Skeletal muscle cell (primary cell): ENCODE measurements at places on chromosomes 16 and 17.

- DNase-seq, result no peak
Observed at GRCh38 chr17:62897706-62898105, 68.3 kb upstream of the TANC2 start.

GRCh38 chr17:49227436-49228261, 2.9 kb downstream of the PHOSPHO1 start:
- DNase-seq, result peak; percentile 5

GRCh38 chr17:50060951-50061712, 5.2 kb downstream of the ITGA3 start:
- peak; percentile 60 for DNase-seq

- no peak for DNase-seq
Observed at GRCh38 chr17:75390982-75391381, 14.5 kb downstream of the GRB2 start.

- DNase-seq, result no peak
Observed at GRCh38 chr17:5003214-5003867, 5.6 kb downstream of the KIF1C start.

GRCh38 chr16:12976936-12977335, 75.5 kb downstream of the SHISA9 start:
- DNase-seq, result no peak

DNA sequence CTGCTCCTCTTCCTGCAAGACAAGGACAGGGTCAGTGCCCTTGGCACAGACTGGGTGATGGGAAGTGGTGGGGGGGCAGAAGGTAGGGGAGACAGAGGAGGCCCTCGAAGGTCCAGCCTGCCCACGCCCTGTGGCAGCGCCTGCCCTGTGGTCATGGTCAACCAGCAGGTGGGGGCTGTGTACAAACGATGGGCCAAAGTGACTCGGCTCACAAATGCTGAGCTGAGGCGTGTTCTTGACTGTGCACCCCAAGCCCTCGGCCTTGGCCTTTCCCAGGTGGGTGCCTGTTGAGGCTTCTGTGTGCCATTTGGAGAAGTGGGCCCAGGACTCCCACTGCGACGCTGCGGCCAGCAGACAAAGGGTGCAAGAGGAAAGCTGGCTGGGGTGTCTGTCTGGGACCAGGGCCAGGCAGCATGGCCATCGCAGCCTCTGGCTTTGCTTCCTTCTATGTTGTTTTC, 22.6 kb downstream of the MXRA7 start:
- no peak for DNase-seq

DNA sequence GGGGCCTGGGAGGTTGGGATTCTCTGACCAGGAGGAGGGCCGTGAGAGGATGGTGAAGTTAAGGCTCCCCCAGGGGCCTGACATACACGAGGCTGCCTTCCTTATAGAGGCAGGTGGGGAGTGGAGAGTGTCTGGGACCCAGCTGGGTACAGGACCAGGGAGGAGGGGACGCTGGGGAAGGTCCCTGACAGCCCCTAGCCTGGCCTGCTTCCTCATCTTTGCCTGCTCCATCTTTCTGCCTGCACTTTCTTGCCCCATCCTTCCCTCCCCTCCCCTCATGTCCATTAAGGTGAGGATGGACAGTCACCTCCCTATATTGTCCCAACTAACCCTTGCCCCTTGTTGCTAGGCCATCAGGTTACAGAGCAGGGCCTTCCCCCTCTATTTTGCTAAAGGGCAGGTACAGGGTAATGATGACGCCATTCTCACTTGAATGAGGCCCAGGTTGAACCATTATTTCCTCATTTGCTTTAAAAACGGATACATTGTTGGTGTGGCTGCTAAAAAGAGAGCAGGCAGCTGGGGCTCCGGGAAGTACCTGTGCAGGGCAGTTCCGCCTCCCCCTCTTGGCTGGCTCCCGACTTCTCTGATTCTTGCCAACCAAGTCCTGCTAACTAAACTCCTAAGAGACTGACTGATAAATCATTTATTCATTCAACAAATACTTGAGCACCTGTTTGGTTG, 1.3 kb downstream of the C17orf99 start:
- DNase-seq, result no peak

- DNase-seq, result no peak
Observed at GRCh38 chr17:70655176-70655958, 486.0 kb downstream of the KCNJ2 start.

DNA sequence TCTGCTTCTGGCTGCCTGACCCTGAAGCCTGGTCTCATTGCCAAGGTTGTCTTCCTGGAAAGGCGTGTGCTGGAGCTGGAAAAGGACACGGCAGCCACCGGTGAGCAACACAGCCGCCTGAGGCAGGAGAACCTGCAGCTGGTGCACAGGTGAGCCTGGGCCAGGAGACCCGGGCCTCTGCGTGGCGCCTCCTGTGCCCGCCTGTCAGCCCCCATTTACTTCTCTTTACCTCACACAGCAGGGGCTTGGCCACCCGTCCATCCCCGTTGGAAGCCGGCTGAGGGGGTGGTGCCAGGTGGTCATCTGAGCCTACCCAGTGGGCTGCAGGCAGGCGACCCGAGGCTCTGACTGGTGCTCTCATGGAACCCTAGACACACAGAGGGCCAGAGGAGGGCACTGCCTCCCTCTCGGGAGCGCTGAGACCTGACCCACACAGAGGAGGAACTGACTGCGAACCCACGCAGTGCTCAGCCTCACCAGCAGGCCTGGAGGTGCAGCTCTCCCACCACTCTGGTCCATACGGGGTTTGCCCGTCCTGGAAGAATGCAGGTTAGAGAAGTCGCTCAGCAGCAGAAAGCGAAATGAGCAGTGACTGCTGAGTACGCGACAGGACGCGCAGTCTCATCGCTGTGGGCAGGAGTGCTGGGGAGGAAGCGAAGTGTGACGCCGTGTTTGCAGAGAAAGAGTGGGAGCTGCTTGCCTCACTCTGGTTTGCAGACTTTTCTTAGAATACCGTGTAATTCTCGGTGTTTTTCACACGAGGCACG, 21.9 kb upstream of the CAPN15 start:
- no peak for DNase-seq

DNA sequence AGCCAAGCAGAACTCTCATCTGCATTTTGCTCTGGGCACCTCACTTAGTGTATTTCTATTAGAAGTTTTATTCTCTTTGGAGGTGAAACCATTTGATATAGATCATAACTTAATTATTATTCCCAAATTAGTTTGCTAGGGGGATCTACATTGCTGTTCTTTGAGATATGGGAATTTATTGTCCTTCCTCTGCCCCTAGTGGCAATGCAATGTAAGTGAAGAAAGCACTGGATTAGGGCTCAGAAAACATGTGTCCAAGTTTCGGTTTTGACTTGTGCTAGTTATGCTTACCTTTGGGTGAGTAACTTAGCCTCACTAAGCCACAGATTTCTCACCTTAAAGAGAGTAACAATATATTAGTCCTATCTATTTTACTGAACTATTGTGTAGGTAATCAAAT, 2.9 kb downstream of the KRT39 start:
- no peak for DNase-seq

- DNase-seq, result peak; percentile 82
Observed at GRCh38 chr16:73019457-73020362, 28.2 kb downstream of the ZFHX3 start.

GRCh38 chr17:27807567-27808470, 7.5 kb upstream of the NOS2 start:
- DNase-seq, result no peak

DNA sequence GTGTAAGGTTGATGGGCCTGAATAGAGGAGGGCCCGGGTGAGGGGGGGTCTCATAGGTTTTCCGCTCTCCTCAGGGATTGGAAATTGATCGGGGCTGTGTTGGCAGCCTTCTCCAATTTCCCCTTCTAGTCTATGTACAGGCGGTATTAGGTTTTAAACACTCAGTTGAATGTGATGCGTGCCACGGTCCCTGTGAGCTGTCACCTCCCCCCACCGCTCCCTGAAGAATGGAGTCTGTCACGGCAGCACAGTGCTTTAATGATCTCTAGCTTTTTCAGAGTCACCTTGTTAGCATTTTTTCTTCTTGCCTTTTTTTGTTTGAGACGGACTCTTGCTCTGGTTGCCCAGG, 800 bp downstream of the COX4I1 start:
- DNase-seq, result no peak

DNA sequence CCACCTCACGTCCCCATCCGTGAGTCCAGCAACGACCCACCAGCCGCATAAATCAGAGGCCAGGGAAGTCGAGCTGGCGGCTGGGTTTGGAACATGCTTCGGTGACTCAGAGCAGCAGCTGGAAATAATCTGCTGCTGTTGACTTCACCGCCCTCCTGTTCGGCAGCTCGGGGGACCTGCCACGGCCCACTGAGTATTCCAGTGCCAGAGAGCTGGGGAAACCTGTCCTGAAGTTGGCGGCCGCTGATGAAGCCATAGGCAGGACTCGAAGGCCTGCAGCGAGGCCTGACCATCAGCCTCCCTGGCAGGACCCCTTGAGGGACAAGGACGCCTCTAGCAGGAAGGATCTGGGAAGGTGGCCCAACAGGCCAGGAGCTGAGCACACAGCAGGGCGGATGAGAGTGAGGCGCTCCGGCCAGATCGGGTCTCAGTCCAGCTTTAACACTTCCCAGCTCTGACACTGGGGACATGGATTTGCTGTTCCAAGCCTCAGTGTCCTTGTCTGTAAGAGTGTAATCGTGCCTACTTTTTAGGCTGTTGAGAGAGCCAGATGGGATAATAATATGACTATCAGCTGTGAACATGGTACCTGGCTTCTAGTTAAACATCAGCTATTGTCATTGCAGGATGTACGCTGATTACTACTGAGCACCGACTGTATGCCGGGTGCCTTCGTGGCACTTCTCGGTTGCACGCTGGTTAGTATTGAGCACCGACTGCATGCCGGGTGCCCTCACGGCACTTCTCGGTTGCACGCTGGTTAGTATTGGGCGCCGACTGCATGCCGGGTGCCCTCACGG, 50.4 kb upstream of the CIBAR2 start:
- peak; percentile 61 for DNase-seq

DNA sequence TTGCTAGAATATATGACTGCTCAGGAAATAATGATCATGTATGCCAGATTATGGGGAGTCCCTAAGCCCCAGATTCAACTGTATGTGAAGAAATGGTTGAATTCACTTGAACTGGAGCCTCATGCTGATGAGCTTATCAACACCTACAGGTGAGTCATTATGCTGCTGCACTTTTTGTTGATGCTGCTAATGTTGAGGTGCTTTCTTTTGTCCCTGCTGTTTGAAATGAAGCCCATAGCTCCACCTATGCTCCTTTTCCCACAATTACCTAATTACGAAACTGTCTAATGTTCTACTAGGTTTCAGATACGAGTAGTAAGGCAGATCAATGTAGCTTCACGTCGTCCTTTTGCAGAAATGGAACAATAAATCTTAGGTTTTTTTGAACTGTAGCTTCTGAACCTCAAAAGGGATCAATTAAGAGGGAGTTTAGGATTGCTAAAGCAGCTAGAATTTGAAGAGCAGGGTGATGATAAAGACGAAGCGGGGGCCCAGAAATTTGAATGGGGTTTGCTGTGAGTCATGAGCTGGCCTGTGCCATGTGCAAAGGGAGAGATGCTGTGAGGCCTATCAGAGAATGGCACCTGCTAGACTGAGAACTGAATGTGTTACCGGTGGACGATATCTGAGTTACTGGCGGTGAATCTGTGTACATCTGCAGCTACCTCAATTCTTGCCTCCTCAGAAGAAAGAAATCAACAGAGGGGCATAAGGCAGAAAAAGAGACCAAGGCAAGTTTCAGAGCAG, 6.1 kb upstream of the UQCRC2 start:
- no peak for DNase-seq

GRCh38 chr17:13919818-13920217, 149.5 kb upstream of the COX10 start:
- no peak for DNase-seq

- no peak for DNase-seq
Observed at GRCh38 chr17:336110-337021, 16.2 kb downstream of the RPH3AL start.

GRCh38 chr16:79008869-79009179, 591.7 kb downstream of the MAF start:
- no peak for DNase-seq

DNA sequence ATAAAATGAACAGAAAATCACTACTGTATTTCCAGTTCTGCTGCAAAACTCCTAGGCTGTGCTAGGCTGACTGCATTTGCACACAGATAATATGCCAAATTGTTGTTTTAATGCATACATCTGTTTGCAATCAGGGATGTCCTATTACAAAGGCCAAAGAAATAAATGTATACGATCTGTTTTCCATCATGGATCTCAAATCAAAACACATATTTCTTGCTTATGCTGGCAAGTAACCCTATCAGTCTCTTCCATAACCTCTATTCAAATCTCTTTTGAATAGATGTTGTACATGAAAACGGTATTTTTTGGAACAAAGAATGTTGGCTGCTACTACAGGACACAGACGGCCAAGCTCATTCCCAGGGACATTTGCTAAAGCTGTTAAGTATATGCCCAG, 56.6 kb downstream of the DUSP14 start:
- DNase-seq, result no peak

GRCh38 chr17:27549251-27549893, 81.6 kb upstream of the LGALS9 start:
- DNase-seq, result no peak

DNA sequence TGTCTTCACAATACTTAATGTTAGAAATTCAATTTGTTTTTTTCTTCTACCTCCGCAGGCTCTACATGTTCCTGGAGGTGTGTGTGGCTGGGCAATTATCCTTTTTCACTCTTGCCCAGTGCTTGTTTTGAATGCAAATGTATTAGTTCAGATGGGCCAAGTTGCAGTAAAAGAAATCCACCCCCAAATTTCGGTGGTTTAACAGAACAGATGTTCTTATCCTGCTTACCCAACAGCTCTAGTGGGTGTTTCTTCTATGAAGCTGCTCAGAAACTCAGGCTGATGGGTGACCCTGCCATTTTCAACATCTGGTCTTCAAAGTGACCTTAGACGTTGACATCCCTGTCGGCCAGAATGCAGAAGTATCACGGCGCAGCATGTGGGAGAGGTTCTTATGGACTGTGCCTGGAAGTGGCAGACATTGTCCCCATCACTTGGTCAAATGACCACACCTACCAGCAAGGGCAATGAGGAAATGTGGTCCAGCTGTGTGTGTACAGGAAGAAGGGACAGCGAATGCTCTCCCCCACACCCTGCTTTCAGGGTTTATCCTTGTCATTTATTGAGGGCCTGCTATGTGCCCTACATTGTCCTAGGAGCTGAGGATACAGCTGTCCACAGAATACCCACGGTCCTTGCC, 157.3 kb downstream of the CDH13 start:
- DNase-seq, result no peak

- DNase-seq, result no peak
Observed at GRCh38 chr17:38883592-38884526, 14.0 kb downstream of the LASP1 start.
